Naive thymus-derived CD8-positive, alpha-beta T cell (primary cell): ENCODE measurements at places on chromosomes 2 and 18.

DNA sequence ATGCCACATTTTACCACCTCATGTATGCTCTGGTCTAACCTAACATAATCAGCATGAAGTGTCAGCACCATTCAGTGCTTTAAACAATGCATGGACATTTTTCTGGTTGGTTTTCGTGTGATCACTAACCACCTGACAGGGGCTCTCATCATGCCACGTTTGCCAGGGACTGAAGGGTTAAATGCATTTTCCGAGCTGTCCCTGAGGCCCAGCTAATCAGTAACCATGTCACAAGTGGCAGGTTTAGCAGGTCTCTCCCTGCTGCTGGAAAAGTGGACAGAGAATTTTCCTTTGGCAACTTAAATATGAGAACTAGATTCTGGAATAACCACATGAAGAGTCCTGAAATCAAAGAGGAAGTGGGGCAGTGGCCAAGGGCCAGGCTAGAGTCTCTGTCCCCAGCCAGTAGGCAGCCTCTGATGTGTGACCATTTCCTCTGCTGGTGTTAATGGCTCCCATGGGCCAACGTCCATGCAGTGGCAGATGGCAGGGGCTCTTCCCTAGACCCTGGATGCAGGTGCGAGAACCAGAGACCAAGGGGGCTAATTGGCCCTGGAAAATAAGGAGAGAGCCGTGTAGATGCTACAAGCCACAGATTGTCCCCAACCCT is 69.5 kb downstream of the TPGS2 start:
- DNase-seq, result no peak

DNA sequence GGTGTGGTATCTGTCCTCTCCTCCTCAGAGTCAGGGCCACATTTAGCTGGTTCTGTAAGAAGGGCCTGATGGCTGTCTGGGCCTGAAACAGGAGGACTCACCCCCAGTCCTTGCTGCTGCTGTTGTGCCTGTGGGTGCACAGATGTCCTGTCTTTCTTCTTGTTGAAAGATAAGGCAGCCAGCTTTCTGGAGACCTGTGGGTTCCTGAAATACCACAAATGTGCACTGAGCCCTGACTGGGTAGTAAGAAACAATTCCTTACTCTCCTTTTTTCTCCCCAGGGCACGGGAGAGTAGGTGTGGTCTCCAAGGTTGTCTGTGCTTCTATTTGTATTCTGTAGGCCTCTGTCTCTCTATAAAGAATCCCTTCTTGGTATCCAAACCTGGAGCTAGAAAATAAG is 96.2 kb upstream of the DLX2 start:
- no peak for DNase-seq

DNA sequence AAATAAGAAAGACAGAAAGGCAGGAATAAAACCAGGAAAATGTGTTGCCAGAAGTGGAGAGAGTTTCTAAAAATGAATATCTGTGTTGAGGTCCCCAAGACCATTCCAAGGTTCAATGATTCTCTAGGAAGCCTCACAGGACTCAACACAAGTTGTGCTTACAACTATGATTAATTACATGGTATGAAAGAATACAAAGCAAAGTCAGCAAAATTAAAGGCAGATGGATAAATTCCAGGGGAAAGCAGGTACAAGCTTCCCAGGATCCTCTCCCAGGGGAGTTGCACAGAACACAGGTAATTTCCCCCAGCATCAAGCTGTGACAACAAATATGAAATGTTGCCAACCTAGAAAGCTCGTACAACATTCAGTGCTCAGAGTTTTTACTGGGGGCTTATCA is 154.4 kb upstream of the HNMT start:
- DNase-seq, result no peak

DNA sequence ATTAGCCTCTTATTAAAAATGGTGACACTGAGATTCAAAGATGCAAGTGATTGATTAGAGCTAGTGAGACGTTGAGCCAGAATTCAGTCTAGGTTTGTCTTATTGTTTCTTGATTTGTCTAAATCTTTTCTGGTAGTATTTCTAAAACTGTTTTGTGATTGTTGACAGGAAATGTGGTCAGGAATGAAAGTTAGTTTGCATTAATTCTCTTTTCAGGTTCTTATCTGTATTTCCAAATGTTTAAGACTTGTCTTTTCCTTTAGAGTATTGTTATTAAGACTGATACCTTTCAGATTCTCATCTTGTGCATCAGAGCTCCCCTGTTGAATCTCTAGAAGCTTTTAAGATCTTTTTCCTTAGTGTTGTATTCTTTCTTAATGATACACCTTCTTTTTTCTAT is 89.3 kb downstream of the MBD5 start:
- no peak for DNase-seq

DNA sequence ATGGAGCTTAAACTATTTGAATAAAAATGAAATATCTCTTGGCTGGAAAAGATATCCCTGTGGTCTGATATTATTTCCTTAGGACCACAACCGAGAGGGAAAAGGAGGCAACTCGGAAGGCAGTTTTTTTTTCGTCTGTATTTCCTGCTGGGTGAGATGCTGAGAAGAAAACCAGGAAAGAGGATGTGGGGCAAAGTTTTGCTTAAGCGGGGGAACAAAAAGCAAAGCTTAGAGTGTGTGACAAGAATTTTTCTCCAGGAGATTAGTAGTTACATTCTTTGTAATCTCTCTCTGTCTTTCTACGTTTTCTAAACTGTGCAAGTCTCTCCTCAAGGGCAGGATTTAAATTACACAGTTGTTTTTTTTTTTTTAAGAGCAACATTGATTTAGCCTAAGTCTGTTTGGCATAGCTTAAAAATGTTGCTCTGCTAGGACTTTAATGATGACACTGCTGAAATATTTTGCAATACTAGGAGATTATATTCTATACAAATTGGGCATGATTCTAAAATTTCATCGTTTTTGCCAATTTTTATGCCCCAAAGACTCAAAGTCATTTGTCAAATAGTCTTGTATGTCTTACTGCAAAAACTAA is 258.5 kb downstream of the KCNS3 start:
- no peak for DNase-seq
